ENCODE measurements at places on chromosomes 12 and 14.
A peak's percentile ranks its signal among the peaks of the same experiment; 100 is the strongest.

DNA sequence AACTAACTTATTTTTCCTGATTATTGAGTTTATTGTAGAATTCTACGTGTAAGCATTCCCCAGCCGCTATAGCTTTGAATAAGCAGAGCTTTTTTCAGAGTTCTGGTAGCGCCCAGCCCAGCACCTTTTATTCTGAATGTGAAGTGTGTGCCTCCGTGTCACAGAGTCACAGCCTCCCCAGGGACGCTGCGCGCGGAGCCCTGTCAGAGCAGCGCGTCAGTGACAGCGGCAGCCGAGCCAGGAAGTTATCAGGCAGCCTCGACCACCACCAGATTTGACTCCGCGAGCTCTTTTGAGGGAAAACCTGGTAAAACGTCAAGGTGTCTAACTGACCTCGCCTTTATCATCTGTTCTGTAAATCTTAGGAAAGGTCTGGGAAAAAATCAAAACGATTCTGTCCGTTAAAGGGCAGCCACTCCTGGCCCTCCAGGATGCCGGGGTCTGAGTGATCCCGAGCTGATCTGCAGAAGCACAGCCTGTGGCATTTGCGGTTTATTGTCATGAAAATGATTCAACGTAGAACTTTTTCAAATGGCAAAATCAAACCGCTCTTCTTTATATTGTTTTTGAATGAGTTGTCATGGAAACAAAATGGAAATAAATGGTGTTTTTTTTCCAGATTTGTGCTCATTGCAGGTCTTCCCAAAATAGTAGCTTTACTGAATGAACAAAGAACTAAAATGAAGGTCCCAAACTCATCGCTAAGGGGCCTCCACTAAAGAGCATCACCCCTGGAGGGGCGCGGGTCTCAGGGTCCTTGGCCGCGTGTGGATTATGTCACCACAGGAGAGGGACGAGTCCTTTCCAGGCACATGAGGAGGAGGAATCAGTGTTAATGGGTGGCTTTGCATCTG is 43.1 kb upstream of the MMP17 start:
- DNase-seq = no peak

DNA sequence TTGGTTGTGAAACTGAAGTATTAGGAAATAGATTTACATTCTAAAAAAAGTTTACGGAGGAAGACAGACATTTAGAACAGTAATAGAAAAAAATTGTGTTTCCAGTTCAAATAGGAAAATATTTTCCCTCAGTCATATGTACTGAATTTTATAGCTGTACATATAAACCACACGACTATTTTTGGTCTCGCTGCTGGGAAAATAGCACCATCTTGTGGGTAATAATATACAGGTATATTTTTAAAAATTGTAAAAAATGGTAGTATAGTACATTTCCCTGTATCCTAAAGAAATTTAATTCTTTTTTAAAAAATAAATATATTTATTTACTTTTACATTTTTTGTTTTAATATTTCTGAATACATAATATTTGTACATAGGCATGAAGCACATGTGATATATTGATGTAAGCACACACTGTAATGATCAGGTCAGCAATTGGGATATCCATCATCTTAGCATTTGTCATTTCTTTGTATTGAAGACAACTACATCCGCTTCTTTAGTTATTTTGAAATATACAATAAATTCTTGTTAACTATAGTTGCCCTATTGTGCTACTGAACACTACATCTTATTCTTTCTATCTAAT is 168.6 kb downstream of the ALX1 start:
- DNase-seq = no peak

- DNase-seq = no peak
Measured at GRCh38 chr14:87805315-87805723, 187.7 kb downstream of the GALC start.

DNA sequence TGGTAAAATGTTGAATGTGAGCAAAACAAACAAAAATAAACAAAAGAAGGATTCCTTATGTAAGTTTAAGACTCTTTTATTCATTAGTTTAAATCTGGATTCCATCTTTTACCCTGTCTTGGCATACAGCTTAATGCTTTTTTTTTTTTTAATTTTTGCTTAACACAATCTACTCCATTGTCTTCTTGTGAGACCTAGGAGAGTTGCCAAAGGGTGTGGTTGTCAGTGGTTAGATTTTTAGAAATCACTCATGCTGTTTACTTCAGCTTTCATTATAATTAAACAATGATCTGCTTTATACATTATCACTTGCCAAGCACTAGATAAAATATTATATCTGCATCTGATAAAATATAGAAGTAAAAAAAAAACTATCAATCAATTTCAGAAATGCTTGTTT is 77.7 kb upstream of the KITLG start:
- DNase-seq = no peak

DNA sequence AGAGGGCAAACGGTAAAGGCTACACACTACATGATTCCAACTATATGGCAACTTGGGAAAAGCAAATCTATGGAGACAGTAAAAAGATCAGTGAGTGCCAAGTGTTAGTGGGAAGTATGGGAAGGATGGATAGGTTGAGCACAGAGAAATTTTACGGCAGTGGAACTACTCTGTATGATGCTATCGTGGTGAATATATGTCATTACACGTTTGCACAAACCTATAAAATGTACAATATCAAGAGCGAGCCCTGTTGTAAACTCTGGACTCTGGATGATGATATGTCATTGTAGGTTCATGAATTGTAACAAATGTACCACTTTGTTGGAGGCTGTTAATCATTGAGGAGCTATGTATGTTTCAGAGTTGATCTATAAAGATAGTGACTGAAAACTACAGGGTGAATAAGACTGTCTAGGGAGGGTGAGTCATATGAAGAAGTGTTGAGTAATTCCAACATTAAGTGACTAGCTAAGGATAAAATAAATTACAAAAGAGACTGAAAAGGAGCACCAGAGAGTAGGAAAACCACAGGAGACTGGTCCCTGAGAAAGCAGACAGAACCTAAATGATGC is 349.2 kb upstream of the LMO3 start:
- DNase-seq = no peak

- no peak for DNase-seq
Measured at GRCh38 chr14:22448905-22449599, 140.0 kb downstream of the DAD1 start.

DNA sequence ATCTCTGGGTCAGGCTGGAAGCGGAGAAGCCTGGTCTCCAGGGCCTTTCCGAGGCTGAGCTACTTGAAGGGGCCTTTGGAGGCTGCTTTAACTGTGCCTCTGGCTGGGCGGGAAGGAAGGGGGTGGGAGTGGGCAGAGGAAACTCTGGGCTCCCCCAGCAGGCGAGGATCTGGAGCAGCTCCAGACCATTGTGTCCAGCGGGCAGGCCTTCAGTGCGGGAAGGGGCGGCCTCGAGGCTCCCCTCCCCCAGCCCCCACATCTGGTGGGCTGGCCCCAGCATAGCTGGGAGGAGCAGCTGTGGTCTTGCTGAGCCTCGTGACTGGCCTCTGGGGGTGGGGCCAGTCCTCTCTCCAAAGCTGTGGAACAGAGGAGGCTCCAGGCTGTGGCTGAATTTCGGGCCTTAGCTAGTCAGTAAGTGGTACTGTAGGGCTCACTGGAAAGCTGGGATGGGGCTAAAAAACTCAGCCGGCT is 3.4 kb downstream of the TAMALIN start:
- DNase-seq = no peak

DNA sequence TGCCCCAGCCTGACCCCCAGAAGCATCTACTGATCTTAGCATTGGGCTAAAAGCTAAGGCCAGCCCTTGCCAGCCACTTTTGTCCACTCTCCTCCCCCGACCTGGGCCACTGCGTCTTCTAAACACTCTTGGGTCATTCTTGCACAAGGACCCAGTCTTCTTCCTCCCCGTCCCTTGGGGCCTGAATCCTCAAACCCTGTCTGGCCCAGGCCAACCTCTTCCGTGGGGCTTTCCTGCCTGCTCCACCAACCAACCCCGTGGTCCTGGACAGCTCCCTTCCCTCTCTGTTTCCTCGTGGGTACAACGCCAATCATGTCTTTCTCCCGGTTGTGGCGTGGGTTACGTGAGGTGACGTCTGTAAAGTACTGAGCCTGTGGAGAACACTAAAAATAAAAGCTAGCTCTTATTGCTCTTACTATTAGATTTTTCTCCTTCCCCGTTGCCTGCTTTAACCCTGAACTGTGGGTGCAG is 21.5 kb downstream of the FAM222A start:
- DNase-seq = no peak

DNA sequence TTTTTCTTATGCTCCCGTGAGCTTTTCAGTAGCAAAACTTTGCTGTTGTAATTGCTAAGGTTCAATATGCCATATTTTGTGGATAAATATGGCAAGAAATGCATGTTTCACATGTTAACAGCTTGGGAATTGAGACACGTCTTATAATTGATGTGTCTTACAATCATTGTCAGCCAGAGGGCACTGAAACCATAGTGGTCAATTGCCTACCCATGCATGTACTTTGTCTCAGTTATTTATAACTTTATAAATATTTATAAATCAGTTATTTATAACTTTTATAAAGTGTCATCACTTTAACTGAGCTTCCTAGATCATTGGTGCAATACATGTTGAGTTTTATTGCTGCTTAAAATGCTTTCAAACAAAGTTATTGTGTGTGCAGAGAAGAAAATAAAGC is 82.0 kb downstream of the CATSPERB start:
- DNase-seq = no peak

DNA sequence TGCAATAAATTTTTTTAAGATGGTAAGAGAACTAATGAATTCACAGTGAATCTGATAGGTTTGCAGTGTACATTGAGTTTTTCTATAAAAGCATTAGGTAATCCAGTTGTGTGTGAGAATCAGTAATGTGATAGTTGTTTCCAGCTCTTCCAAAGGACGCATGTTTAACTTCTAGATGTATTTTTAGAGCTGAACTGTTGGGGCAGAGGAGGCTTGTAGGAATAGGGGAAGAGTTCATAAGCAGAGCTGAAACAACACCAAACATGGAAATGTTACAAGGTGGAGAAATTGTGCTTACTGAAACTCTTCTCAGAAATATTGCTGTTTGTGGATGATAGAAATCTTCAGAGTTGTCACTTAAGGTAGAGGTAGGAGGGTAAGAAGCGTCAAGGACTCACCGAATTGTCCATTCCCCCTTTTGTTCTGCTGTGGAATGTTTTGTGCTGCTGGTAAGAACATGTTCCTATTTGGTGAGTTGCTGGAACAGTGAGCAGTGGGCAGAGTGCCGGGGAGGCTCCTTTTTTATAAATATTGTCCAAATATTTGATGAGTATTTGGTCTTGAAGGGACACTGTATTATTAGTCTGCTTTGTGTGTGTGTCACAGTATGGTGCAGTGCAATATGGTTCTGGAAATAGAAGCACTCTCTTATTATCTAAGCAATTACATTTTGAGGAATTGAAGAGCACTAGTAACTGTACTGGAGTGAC is 76.7 kb downstream of the ANO6 start:
- DNase-seq = no peak

GRCh38 chr12:77049767-77050353 is 15.5 kb downstream of the E2F7 start:
- no peak for DNase-seq

- no peak for DNase-seq
Measured at GRCh38 chr12:74401035-74401434, 136.6 kb upstream of the ATXN7L3B start.

- no peak for DNase-seq
Measured at GRCh38 chr12:49642370-49642802, 19.0 kb downstream of the PRPF40B start.

DNA sequence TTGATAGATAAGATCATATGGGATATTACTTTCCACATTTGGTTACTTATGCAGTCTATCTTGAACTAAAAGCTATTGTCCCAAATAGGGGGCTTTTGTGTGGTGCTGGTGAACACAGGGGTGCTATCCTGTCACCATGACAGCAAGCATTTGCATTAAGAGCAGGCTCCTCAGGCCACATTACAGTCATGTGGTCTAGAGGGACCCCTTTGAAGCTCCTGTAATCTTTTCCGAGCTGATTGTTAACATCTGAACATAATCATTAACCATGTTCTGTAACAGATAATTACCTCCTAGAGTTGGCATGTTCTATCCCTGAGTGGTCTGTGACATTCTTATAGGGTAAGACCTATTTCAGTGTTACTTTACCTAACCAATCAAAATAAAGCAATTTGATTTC is 178.8 kb downstream of the KTN1 start:
- no peak for DNase-seq

GRCh38 chr12:17215759-17216570 is 610.0 kb upstream of the LMO3 start:
- no peak for DNase-seq

GRCh38 chr12:26628234-26628633 is 204.8 kb downstream of the ITPR2 start:
- DNase-seq = no peak

DNA sequence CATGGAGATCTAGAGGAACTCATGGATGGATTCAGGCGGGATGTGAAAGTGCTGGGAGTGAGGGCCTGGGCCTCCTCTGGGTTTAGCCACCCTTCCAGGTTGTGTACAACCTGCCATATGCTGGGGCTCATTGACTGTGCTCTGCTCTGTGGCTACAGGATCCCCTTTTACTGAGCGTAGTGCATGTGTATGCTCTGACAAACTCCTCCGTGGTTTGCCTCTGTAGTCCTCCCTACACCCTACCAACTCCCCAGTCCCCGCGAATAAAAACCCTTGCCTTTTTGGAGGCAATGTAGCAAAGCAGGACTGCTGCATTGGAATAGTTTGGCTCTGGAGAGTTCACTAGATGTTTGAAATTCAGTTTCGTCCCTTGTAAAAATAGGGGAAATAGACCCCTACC is 17.4 kb downstream of the JDP2 start:
- DNase-seq = no peak

DNA sequence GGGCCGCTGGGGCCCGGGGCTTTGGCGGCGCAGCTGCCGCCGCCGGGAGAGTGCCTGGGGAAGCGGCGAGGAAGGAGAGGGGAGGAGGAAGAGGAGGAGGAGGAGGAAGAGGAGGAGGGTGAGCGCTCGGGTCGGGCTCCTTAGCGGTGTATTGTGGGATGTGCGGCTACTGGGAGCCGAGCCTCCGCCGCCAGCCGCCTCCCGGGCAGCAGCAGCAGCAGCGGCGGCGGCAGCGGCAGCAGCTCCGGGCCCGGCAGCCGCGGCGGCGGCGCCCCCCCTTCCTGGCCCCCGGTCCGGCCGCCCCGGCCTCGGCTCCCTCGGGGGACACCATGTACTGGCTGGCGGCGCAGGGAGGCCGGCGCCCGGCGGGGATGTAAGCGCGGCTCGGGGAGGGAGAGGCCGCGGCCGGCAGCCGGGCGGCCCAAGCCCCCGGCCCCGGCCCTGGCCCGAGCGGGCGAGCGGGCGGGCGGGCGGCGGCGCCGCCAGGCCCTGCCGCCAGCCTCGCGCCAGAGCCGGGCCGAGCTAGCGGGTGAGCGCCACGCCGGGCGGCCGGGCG is at the start of gene SETD1B:
SETD1B (plus strand) TSS at position 149 of the 556 bp plus-strand sequence. CDS start 729 bp downstream, outside the sequence.
- peak; percentile 62 for DNase-seq

GRCh38 chr12:88241862-88242570 is 99.9 kb downstream of the TMTC3 start:
- no peak for DNase-seq

- DNase-seq = no peak
Measured at GRCh38 chr12:118649765-118650585, 273.6 kb downstream of the SUDS3 start.

DNA sequence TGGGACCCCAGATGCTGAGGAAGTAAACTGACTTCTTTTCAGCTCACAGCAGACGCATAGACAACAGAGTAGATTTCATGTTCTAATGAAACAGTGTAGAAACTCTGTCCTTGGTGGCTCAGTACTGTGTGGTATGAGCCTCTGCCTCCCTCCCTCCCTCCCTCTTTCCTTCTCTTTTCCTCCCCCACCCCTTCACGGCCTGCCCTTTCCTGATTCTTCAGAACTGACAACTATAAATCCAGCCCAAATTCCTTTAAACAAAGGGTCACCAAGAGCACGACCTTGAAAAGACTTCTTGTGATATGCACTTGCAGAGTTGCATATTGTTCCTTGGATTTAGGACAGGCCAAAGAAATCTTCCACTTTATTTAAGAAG is 164.0 kb downstream of the ETV6 start:
- DNase-seq = no peak

- no peak for DNase-seq
Measured at GRCh38 chr12:131917711-131918306, 11.3 kb upstream of the PUS1 start.
